ENCODE measurements at places on chromosomes 16 and 17.

GRCh38 chr17:45316434-45317110, at the start of gene MAP3K14:
Gene MAP3K14 (minus strand): TSS chr17:45317020. CDS start chr17:45290745, 26,275 bp downstream.
- peak; percentile 74 for DNase-seq

- DNase-seq, result peak; percentile 9
These were observed 127.2 kb upstream of the RCVRN start for GRCh38 chr17:10032118-10032852.

GRCh38 chr17:19262650-19263631, 25.8 kb downstream of the EPN2 start:
- no peak for DNase-seq

- DNase-seq, result no peak
These were observed 95.0 kb downstream of the PRKCB start for GRCh38 chr16:23930791-23931190.

GRCh38 chr16:57725151-57725550, 10.4 kb upstream of the KATNB1 start:
- DNase-seq, result no peak

DNA sequence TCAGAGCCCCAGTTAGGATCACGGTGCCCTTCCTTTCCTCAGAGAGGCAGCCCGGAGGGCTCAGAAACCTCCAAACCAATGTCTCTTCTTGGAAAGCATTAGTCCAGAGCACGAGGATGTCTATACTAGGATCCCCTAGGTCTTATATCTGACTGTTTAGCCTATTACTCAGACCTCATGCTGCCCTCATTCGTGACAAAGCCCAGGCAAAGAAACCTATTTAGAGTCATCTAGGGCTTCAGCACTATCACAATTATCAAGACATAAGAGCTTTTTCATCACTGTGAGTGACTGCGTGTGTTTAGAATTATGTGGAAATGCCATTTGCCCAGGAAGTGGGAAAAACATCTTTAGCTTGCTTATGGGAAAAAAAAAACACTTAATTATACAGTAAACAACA, 159.8 kb upstream of the NOL11 start:
- no peak for DNase-seq

- peak; percentile 87 for DNase-seq
These were observed 55.7 kb downstream of the SREBF1 start for GRCh38 chr17:17780922-17781590.

DNA sequence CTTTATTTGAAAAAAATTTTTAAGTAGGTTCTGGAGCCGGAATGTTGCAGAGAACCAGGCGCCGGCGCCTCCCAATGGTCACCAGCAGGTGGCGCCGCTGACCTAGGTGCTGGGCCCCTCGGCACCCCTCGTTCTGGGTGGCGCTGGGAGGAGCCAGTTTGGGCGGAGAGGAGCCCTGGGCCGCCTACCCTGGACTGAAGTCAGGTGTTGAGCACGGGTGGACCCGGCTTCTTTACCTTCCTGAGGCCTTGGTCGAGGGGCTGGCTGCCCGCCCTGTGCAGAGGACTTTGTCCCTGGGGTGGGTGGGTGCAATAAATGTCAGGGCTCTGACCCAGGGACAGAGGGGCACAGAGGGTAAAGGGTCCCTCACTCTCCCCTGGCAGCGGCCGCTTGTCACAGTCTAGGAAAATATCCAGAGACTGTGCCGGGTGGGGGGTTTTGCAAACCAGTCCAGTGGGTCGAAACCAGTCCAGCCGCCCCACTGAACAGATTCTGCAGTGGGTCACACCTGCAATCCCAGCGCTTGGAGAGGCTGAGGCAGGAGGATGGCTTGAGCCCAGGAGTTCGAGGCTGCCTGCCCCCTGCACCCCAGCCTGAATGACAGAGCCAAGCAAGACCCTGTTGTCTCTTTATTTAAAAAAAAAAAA, 30.1 kb upstream of the TNFRSF13B start:
- DNase-seq, result peak; percentile 37

GRCh38 chr17:77319211-77320043, 178.7 kb downstream of the SEC14L1 start:
- peak; percentile 83 for DNase-seq
